Effector memory CD8-positive, alpha-beta T cell (primary cell): ENCODE measurements at places on chromosomes 16 and 17.

DNA sequence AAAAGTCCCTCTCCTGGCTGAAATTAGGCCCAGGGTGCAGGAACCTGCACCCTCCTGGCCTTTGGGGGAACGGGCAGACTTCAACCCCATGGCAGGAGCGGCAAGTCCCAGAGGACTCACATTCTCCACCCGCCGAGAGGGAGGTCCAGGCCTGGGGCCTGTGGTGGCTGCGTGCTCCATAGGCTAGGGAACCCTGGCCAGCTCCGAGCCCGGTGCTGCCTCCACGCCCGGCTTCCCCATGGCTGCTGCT is 130 bp downstream of the CCDC78 start:
- DNase-seq = no peak

GRCh38 chr17:32529604-32530003 is 42.8 kb downstream of the CDK5R1 start:
- no peak for DNase-seq

DNA sequence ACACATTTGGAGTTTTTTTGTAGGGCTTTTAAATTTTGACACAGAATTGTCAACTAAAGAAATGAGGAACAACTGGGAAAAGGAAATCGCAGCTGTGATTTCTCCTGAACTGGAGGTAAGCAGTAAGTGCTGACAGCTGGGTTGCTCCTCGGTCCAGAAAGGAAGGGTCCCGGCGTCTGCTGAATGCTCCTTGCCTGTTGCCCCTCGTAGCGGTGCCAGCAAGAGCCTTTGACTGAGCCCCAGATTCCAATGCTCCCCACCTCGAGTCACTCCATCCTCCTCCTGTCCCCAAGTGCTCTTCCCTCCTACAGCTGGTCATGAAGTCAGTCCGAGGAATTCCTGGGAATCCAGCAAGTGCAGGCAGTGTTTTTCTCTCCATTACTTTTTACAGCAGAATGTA is 32.0 kb upstream of the ENDOV start:
- DNase-seq = no peak

- DNase-seq = no peak
Observed at GRCh38 chr16:84689111-84689510, 10.7 kb upstream of the USP10 start.
